ENCODE measurements at places on chromosomes 2 and 18.

- no peak for DNase-seq
These were observed 99.0 kb downstream of the NCK2 start for GRCh38 chr2:105843476-105844374.

DNA sequence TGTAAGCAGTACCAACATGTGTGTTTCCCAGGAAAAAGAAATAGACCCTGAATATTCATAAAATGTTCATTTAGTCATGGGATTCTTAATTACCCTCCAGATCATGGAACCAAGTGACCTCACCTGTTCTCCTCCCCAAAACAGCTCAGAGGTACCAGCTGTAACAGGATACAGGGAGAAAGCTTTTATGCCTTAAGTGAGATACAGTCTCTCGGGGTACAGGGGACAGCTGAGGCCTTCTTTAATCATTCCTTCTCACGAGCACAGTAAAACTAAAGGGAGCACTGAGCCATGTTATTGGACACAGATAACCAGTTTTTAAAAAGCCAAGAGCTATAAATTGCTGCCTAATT is 16.6 kb downstream of the EPHA4 start:
- DNase-seq, result no peak

DNA sequence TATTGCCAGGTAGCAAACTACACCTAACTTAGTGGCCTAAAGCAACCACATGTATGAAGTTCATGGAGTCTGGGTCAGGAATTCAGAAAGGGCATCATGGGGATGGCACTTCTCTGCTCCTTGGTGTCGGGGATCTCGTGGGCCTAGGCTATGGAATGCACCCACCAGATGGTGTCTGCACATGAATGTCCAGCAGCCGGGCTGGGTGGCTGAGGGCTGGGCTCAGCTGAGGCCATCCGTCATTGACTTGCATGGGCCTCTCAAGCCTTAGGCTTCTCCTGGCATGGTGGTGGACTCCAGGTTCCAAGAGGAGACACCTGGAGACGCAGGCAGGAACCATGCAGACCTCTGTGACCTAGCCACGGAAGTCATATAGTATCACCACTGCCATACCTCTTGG is 26.0 kb upstream of the RPL31 start:
- DNase-seq, result no peak

GRCh38 chr18:59699750-59700534 is 2.7 kb upstream of the CCBE1 start:
- no peak for DNase-seq

DNA sequence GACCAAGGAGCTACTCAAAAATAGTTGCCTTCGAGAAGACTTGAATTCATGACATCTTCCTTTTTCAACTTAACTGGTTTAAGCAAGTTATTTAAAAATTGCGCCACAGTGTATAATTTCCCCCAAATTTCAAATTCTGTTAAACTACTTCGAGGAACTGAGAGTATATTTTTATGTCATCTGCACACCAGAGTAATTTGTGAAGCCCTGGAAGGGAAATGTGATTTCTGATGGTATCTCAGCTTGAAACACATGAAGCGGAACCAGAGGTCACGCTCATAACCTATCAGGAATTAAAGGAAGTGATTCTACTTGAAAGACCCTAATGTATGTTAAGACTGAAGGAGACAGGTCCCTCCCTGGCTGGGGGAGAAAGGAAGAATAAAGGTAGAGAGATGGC is 33.9 kb upstream of the DARS1 start:
- DNase-seq, result no peak

DNA sequence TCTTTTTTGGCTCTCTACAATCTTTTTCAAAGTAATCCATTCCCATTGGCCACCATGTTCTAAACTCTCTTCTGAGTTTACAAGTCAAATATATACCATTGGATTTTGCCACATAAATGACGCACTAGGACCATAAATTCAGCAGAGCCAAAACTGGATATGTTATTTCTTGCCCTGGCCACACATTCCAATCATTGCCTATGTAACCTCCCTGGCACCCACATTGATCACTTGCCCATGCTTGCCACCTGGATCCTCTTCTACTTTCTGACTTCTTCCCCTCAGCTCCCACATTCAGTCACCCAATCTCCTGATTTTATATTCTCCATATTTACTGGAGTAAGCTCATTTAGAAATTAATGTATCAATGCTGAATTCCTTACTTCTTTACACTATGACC is 5.1 kb upstream of the ZC3H15 start:
- DNase-seq, result no peak

- no peak for DNase-seq
These were observed 12.7 kb upstream of the KCNJ13 start for GRCh38 chr2:232789082-232789481.
